ENCODE measurements at places on chromosomes 2 and 18.

DNA sequence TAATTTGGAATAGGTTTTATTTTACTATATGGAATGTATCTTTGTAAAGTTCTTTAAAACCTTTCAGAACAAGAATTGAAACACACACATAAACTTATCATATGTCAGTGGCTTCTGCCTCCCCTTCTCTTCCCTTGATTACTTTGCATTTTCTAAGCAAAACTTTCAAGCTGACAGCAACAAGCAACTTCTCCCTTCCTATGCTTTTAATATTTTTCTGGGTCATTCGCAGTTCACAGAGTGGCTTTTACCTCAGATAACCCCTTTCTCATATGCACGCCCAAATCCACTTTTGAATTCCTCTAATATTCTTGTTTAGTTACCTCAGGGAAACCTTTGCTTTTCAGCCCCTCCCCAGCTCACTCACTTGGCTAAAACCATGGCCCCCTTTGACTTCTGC, 36.7 kb upstream of the CDC42EP3 start:
- H3K4me1 ChIP-seq, result peaks cover 40% of the 10 kb centered on the region
- no peak overlapping the region for H3K4me3 ChIP-seq
- DNase-seq, result no peak
- no peaks in the 10 kb centered on the region for H3K36me3 ChIP-seq

GRCh38 chr2:171813126-171813525, 80.9 kb downstream of the SLC25A12 start:
- DNase-seq, result no peak
- no peaks in the 10 kb centered on the region for H3K27me3 ChIP-seq
- peaks cover 6% of the 10 kb centered on the region for H3K4me1 ChIP-seq
- H3K36me3 ChIP-seq, result peaks cover 3% of the 10 kb centered on the region
- no peak overlapping the region for H3K4me3 ChIP-seq
- no peak overlapping the region for H3K27ac ChIP-seq

DNA sequence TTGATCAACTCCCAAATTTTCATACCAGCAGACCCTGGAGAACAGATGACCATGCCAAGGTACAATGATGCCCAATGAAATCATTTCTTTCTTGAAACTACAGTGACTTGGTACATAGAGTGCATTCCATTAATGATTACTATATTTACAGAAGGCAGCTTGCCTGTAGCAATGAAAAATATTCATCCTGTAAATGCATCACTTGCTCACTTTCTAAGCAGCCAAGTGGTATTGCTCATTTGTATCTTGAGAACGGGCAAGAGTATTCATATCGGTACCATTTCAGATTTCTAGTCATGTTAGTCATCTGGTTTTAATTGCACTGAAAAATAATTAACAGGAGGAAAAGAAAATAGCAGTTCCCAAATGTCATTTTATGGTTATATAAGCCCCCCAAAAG, 59.6 kb downstream of the VIL1 start:
- H3K27ac ChIP-seq, result no peak overlapping the region
- peaks cover 11% of the 10 kb centered on the region for H3K4me1 ChIP-seq
- H3K27me3 ChIP-seq, result no peaks in the 10 kb centered on the region
- no peak for DNase-seq
- peaks cover 15% of the 10 kb centered on the region for H3K36me3 ChIP-seq

DNA sequence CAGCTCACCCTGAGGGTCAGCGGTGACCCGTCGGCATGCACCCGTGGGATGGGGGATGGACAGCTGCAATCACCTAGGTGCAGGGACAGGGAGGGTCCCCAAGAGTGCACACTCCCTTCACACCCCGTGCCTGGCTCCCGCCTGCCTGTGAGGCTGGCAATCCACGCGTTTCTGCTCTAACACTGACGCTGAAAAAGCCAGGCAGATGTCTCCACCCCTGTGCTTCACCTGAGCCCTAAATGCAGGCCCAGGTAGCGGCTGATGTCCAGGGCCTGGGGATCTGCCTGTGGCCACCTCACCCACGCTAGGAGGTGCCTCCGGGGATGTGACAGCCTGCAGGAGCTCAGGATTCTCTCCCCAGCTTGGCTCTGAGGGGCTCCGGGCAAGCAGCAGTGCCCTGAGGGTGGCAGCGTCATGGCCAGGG, 212.0 kb upstream of the SALL3 start:
- no peaks in the 10 kb centered on the region for H3K36me3 ChIP-seq
- H3K27ac ChIP-seq, result no peak overlapping the region
- H3K4me3 ChIP-seq, result no peak overlapping the region
- no peaks in the 10 kb centered on the region for H3K4me1 ChIP-seq
- no peaks in the 10 kb centered on the region for H3K27me3 ChIP-seq

- H3K36me3 ChIP-seq, result no peaks in the 10 kb centered on the region
- DNase-seq, result no peak
- no peaks in the 10 kb centered on the region for H3K27me3 ChIP-seq
- no peak overlapping the region for H3K27ac ChIP-seq
- H3K4me1 ChIP-seq, result no peaks in the 10 kb centered on the region
Observed at GRCh38 chr2:124572934-124573634, 548.0 kb downstream of the CNTNAP5 start.

DNA sequence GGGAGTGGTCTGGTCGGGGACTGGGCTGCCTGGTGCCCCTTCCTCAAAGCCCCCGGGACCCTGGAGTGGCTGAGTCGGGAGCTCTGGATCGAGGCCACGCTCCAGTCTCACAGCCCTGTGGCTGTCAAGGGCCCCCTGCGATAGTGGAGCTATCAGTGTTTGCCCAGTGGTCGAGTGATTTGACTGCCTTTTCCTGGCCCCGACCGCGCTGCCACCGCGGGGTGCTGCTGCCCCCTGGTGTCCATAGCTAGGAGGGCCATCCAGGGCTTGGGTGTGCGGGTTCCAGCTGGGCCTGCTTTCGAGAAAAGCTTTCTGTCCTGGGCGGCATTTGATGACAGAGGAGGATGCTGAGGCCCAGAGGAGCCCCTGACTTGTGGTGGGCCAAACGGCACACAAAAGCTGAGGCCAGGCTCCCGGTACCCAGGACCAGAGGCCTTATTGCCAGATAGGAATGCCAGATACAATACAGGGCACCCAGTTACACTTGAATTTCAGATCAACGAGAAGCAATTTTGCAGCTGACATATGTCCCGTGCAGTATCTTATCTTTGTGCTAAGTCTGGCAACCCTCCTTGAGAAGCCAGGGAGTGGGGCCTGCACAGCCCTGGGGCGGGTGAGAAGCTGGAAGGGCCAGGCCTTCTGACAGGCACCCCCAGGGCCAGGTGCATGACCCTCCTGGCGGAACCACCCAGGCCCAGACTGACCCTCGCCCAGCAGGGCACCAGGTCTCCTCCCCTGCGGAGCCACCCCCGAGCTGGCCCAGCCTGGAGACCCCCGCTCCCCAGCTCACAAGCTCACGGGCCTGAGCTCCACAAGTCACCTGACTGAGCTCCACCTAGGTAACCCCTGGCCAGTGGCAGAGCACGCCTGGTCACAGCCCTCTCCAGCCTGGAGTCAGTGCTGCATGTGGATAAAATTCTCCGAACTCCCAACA, 13.0 kb downstream of the ODC1 start:
- H3K27me3 ChIP-seq, result no peaks in the 10 kb centered on the region
- H3K36me3 ChIP-seq, result peaks cover 5% of the 10 kb centered on the region
- peak; percentile 92 for DNase-seq

DNA sequence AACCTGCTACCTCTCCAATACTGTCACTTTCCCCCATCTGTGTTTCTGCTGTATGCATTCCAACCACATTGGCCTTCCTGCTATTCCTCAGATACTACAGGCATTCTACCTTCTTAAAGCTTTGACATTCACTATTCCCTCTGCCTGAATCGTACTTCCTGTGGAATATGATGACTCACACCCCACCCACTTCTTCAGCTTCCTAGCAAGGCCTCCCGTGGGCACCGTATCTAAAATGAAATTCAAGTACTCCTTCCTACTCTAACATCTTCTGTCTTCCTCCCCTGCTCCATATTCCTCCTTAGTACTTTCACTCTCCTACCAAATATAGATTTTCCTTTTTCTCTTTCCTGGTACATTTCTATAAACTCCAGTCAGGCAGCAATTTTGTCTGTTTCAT, 710.4 kb downstream of the RNF144A start:
- H3K4me3 ChIP-seq, result no peak overlapping the region
- H3K36me3 ChIP-seq, result no peaks in the 10 kb centered on the region
- no peaks in the 10 kb centered on the region for H3K4me1 ChIP-seq
- no peak overlapping the region for H3K27ac ChIP-seq
- DNase-seq, result no peak

DNA sequence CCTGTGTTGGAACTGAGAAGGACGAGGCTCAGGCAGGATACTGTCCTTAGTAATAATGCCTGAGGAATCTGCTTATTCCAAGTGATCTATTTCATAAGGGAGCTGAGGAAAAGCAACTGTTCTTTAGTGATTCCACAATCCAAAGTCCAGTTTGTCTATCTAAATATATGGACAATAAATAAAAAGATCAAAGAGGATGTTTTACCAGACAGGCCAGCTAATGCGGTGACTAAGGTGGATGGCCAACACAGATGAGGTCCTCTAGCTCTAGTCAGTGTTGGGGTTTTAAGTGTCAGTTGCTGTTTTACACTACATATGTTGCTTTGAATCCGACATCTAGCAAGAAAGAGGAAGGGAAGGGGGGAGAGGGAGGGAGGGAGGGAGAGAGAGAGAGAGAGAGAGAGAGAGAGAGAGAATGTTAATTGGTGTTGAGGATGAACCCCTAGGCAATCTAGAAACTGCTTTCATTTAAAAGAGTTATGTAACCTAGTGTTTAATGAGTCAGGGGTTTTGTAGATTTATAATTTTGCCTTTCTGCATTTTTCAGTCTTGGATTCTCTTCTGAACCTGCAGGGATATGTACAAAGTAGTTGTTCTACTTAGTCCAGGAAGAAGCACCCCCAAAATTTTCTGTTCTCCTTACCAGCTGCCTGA, 27.0 kb upstream of the SCN1A start:
- no peak overlapping the region for H3K4me3 ChIP-seq
- no peak for DNase-seq
- H3K4me1 ChIP-seq, result peaks cover 10% of the 10 kb centered on the region
- H3K36me3 ChIP-seq, result no peaks in the 10 kb centered on the region

DNA sequence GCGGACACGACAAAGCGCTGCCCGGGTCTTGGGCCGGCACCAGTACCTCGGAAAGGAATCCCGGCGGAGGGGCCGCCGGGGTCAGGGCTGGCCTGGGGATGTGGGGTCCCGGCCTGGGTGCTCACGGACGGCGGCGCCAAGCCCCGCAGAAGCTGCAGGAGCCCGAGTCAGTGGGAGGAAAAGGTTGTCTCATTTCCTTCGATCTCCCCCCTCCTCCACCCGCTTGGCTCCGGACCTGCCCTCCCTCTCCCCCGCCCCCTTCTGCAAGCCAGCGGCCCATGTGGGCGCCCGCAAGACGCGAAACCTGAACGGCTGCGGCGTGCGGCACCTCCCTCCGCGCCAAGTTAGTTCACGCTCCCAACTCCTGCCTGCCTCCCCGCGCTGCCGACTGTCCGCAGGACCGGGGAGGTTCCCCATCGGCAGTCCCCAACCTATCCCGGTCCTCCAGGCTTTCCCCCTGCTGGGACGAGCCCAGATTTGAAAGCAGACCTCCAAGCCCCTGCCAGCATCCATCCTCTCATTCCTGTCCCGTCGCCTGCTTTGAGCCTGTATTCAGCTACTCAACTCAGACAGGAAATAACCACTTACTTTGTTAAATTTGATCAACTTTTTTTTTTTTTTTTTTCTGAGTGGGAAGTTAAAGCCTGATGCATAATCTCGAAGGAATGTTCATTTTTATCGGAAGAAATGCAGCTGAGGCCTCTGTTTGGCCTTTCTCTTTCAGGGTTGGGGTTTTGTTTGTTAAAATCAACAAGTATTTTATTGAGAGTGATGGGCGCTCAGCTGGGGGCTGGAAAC, at the start of gene EVA1A:
Gene EVA1A, minus strand, starts transcription at position 172 of the 798 bp plus-strand sequence. CDS start 42,799 bp downstream, outside the sequence.
- no peaks in the 10 kb centered on the region for H3K27me3 ChIP-seq
- peak within 1 kb of the TSS; percentile 88 for H3K4me3 ChIP-seq
- DNase-seq, result no peak
- H3K36me3 ChIP-seq, result no peaks in the 10 kb centered on the region
